Suppressor macrophage treated with lipopolysaccharide for 1 hour (primary cell): ENCODE measurements at places on chromosomes 1 and 21.
A peak's percentile ranks its signal among the peaks of the same experiment; 100 is the strongest.

- DNase-seq, result no peak
These were observed 55.9 kb downstream of the CDC7 start for GRCh38 chr1:91556556-91556955.

- DNase-seq, result no peak
These were observed 4.1 kb upstream of the AVPR1B start for GRCh38 chr1:206121269-206121668.

GRCh38 chr1:50742523-50742922 is 217.5 kb downstream of the FAF1 start:
- DNase-seq, result no peak

DNA sequence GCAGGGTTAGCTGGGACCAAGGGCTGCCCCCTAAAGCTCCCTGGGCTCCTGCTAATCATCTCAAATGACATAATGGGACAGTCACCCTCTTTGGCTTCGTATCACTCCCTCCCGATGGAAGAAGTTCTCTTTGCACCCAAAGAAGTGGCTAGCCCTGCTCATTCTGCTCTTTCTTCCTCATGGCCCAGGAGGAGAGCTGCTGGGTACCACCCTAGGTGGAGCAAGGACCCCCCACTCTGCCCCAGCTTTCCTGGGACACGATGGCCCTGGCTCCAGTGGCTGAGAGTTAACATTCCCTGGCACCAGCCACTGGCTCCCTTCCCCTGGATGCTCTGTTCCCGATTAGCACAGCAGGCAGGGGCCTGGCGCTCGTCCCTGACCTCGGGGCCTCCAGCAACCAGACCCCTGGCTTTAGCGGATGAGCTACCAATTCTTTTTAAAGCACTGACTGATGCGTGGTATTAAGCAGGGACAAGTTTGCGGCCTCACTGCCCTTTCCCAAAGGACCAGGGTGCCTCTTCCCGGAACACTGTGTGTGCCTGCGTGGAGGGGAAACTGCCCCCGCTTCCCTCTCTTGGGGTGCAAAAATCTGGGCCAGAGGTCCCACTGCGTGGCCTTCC is 1.2 kb downstream of the MYOM3 start:
- no peak for DNase-seq

GRCh38 chr21:39867198-39867650 is at the start of gene PCP4:
PCP4 (plus strand) TSS chr21:39867438; CDS start chr21:39867502, 64 bp downstream.
- DNase-seq, result peak; percentile 36

- no peak for DNase-seq
These were observed 189.7 kb downstream of the KCNH1 start for GRCh38 chr1:210944252-210944651.

DNA sequence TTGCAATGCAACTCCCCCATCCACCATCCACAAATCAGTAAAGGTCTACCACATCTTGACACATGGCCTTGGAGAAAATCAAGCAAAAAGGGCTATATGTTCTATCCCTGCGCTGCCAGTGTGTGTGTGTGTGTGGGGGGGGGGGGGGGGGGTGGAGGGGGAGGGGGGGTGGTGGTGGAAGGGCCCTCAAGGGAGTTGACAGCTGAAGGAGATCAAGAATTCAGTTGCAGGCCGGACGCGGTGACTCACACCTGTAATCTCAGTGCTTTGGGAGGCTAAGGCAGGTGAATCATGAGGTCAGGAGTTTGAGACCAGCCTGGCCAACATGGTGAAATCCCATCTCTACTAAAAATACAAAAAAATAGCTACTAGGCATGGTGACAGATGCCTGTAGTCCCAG is 37.6 kb upstream of the CLIC4 start:
- DNase-seq, result no peak

GRCh38 chr1:184910691-184911091 is 63.6 kb downstream of the NIBAN1 start:
- DNase-seq, result peak; percentile 16

- no peak for DNase-seq
These were observed 2.3 kb downstream of the FAAP20 start for GRCh38 chr1:2192031-2192995.

DNA sequence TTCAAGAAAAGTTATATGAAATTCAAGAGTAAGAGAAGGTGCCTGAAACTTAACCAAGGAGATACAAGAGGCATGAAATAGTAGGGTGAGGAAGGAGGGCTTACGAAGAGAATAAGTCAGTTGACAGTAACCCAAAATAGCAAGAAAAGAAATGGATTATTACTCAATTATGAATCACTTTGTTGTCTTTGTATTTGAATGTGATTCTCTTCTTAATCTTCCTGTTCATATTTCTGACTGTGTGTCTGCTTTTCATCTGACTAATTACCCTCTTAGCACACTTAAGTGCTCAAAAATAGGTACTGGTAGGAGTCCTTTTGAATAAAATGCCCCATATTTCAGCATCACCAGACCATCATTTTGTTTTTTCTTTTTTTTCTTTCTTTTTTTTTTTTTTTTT is 39.4 kb downstream of the GLMN start:
- no peak for DNase-seq

DNA sequence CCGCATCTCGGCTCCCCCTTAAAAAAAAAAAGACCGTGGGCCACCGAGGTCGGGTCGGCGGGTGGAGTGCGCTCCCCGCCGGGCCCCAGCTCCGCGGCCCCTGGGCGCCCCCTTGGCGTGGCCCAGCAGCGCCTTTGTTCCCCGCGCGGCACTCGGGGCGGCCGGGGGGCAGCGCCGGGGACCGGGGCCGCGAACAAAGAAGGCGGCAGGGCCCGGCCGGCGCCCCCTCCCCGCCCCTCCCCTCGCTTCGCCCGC is 571 bp downstream of the MARCKSL1 start:
- DNase-seq, result no peak

DNA sequence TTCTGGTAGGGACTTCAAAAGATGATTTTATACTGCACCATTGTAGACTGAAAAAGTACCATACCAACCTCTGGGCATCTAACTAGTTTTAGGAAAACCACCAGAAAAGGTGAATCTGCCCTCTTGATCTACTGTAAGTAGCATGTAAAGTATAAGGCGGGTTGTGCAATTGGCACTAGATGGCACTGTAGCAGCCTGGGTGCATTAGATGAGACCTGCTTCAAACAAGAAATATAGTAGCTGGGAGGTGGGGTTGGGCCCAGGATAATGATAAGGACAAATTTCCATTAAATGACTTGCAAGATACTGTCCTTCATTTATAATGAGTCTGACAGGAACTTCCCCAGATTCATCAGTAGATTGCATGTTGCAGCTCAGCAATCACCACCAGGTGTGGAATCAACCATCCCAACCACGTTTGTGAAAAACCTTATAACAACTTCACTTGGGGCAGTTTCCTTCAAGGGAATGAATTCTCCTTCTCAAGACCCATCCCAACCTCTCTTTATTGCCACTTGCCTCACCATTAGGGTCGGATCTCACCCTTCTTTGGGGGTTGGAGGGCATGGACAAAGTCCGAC is 37.3 kb upstream of the IL10 start:
- peak; percentile 64 for DNase-seq
